ENCODE measurements at places on chromosomes 11 and 22. TPM values are rescaled to one million over a fixed set of nuclear protein-coding genes. Genes with fewer than 3 reads are reported as not detected.

DNA sequence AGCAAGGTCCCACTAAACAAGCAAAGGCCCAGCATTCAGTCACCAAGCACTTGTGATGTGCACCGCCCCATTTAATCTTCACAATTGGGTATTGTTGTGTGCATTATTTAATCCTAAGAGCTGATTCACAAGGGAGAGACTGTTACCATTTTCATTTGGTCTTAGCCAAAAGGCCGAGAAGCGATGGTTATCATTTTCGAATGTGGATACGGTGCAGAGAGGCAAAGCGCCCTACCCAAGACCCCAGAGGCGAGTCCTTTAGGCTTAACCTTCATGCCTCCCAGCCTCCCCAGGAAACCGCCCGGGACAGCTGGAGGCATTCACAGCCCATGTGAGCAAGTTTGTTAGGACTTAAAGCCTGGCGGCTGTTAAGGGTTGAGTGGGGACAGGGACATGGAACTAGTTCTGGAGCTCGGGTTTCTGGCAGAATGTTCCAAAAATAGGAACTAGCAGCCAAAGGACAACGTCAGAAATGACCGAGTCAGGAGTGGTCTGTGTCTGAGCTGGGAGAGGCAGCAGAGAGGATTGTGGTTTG is 13.0 kb upstream of the UPK3A start:
- peak; percentile 23 for DNase-seq
- no peaks in the 10 kb centered on the region for H3K27me3 ChIP-seq
- H3K36me3 ChIP-seq, result no peaks in the 10 kb centered on the region
- peak overlapping the region; percentile 89 for H3K27ac ChIP-seq
- H3K4me3 ChIP-seq, result no peak overlapping the region
- H3K4me1 ChIP-seq, result no peaks in the 10 kb centered on the region

DNA sequence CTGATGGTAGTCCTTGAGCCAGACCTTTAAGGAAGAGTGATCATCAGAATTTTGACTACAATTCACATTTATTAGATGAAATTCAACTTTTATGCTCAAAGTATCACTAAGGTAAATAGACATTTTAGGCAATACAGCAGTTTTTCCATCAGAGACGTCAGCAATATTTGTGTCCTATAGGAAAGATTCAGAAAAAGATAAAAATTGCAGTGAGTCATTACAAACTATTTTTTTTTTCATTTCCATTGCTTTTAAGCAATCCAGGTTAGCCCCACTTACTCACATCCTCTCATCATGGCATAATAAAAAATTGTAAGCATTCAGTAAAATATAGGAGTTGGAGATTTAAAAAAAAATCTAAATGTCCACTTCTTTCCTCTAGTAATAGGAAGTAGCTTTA is 46.9 kb downstream of the MSANTD4 start:
- H3K27ac ChIP-seq, result no peak overlapping the region
- no peak overlapping the region for H3K4me3 ChIP-seq
- peaks cover 5% of the 10 kb centered on the region for H3K36me3 ChIP-seq
- H3K4me1 ChIP-seq, result no peaks in the 10 kb centered on the region
- DNase-seq, result no peak

DNA sequence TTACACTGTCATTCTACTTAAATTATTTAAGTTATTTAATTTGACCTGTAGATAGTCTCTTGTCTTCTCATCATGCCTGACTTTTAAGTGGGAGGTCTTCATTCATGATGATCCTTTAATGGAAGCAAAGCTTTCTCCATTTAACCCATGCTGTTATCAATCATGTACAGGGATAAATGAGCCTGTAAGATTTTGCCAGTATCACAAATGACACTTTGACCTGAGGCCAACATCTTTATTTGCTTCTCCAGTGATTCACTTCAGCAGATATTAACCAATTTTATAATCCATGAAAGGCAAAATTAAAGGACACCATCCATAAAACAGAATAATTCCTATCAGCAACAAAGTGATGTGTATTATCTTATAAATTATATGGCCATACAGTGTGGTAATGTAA is 7.7 kb downstream of the CCDC73 start:
- no peak overlapping the region for H3K27ac ChIP-seq
- H3K4me3 ChIP-seq, result no peak overlapping the region
- H3K27me3 ChIP-seq, result no peaks in the 10 kb centered on the region
- no peaks in the 10 kb centered on the region for H3K4me1 ChIP-seq
- no peak for DNase-seq
- H3K36me3 ChIP-seq, result no peaks in the 10 kb centered on the region

DNA sequence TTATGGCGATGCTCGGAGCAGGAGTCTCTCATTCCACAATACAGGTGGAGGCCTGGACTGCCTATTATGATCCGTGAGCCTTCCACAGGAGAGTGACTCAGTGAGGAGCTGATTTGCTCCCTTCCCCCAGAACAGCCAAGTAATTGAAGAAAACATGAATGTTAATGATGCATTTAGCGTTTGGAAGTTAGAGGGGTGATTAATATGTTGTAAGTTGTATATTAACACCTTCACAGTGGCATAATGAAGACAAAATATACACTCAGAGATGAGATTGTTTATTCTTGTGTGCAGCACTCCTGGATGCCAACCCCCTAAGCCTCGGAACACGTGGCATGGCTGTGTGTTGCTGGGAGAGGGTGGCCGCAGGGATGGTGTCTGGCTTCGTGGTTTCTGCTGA is 98.6 kb downstream of the GRIK4 start:
- H3K4me3 ChIP-seq, result no peak overlapping the region
- no peak overlapping the region for H3K27ac ChIP-seq
- H3K4me1 ChIP-seq, result no peaks in the 10 kb centered on the region
- no peaks in the 10 kb centered on the region for H3K27me3 ChIP-seq
- DNase-seq, result no peak

DNA sequence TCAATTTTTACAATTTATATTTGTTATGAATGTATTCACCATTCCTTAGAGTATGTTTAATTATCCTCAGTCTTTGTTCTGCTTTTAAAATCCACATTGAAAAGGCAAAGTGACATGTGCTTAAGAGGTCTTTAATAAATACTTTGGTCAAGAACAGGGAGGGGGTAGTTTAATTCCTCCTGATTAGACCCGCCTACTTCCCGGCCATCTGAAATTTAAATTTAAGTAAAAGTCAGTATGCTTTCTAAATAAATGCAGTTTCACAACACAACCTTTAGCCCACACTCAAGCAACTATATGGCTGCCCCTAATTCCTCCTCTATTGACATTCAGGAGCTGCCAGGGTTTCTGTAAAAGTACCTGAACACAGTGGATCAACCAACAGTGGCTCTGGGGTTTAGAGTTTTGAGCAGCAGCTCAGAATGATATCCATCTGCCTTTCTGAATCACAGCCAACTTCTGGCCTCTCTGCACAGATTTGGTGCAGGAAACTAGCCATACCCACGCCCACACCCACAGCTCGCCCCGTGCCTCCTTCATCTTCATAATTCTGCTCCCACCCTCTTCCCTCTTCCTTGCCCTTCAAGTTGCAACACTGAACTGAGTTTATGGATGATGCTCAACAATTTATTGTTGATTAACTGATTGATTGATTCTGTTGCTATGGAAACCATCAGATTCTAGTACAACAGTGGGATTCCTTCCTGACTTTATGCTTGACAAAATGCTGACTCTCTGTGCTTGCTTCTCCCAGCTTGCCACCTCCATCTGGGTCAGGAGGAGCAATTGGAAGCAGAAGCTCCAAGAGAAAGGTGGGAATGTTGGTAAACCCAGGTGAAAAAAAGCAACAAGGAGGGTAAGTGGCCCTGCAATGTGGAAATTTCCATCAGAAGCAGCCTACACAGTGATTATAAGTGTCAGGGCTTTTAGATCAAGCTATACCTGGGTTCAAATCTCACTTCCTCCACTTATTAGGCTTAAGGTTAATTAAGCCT is 70.8 kb downstream of the PANX1 start:
- H3K27ac ChIP-seq, result no peak overlapping the region
- no peaks in the 10 kb centered on the region for H3K36me3 ChIP-seq
- H3K4me1 ChIP-seq, result no peaks in the 10 kb centered on the region
- no peaks in the 10 kb centered on the region for H3K27me3 ChIP-seq

The PKP3 gene
- 0.32 TPM for total RNA-seq

The TLCD5 gene
- total RNA-seq, result 6.9 TPM

The C11orf52 gene
- 40.5 TPM for total RNA-seq

The OR4D11 gene
- not detected for total RNA-seq

The FXYD6 gene
- total RNA-seq, result 16.0 TPM

The STIM1 gene
- 44.2 TPM for total RNA-seq

The OR9I1 gene
- not detected for total RNA-seq

The KCTD14 gene
- total RNA-seq, result 0.64 TPM

The TESMIN gene
- total RNA-seq, result 6.9 TPM

The OR6T1 gene
- total RNA-seq, result not detected

The RBMXL2 gene
- not detected for total RNA-seq

The INS gene
- total RNA-seq, result not detected
